Muscle of leg (tissue), 16 donors: ENCODE measurements at places on chromosomes 2 and 18. TPM values are rescaled to one million over a fixed set of nuclear protein-coding genes. Genes with fewer than 3 reads are reported as not detected.

GRCh38 chr2:102021779-102022178 lies 30.0 kb downstream of the IL1R2 start:
- H3K36me3 ChIP-seq = no peaks in the 10 kb centered on the region
- H3K27me3 ChIP-seq = no peaks in the 10 kb centered on the region
- H3K4me1 ChIP-seq = peaks cover 16% of the 10 kb centered on the region

- no peaks in the 10 kb centered on the region for H3K4me1 ChIP-seq
- H3K36me3 ChIP-seq = no peaks in the 10 kb centered on the region
- no peak overlapping the region for H3K4me3 ChIP-seq
- no peaks in the 10 kb centered on the region for H3K27me3 ChIP-seq
- no peak overlapping the region for H3K27ac ChIP-seq
- no peak for DNase-seq
Observed at GRCh38 chr2:128058114-128058513, 30.3 kb upstream of the SAP130 start.

The MALL gene
- total RNA-seq = 6.3 TPM

DNA sequence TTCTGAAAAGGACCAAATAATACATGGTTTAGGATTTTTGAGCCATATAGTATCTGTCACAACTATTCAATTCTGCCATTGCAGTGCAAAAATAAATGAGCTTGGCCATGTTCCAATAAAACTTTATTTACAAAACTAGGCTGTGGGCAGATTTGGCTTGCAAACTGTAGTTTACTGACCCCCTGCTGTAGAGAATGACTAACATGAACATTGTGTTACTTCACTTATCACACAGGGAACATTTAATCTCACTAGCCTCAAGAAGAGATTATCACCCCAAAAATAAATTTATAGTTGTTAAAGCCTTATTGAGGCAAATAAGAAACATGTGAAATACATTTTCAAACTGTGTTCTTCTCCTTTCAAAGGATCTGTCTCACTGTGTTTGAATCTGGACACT lies 766.2 kb downstream of the MBD2 start:
- H3K4me3 ChIP-seq = no peak overlapping the region
- no peaks in the 10 kb centered on the region for H3K4me1 ChIP-seq
- H3K27me3 ChIP-seq = no peaks in the 10 kb centered on the region
- DNase-seq = no peak
- H3K27ac ChIP-seq = no peak overlapping the region

- H3K36me3 ChIP-seq = no peaks in the 10 kb centered on the region
- DNase-seq = no peak
- no peak overlapping the region for H3K4me3 ChIP-seq
- H3K27me3 ChIP-seq = no peaks in the 10 kb centered on the region
- no peak overlapping the region for H3K27ac ChIP-seq
Observed at GRCh38 chr2:162458240-162458639, 114.3 kb downstream of the GCA start.

The SERPINB7 gene
- not detected for total RNA-seq

DNA sequence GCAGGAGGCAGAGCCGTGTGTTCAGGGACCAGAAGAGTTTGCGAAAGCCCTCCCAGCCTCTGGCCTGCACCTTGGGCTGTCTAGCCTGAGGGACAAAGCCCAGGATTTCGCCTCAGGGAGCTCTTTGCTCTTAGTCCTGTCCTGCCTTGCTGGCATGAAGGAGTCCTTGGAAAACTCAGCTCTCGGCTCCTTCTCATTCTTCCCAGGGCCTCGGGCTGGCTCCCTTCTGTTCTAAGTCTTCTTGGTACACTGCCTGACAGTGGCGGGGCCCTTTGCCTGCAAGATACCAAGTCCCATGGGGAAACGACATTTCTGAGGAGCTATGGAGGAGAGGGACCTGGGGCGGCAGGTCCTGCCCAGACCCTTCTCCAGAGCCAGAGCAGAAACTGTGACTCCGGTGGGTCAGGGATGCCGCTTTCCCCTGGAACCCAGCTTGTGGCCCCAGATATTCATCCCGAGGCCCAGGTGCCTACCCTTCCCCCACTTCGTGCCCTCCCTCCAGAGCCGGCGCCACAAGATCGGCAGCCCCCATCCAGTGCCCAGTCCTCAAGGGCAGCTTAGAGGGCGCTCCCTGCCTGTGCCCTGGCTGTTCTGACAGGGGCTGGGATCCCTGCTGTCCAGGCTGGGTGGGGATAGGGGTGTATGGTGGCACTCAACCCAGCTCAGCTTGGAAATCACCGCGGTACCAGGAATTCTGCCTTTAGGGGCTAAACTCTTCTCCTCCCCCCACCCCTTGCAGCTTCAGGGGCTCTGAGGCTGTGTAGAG lies 5.5 kb upstream of the CYP26B1 start:
- H3K27ac ChIP-seq = no peak overlapping the region
- H3K36me3 ChIP-seq = no peaks in the 10 kb centered on the region
- no peak overlapping the region for H3K4me3 ChIP-seq
- DNase-seq = no peak

- DNase-seq = no peak
- no peaks in the 10 kb centered on the region for H3K4me1 ChIP-seq
- H3K27ac ChIP-seq = no peak overlapping the region
- H3K36me3 ChIP-seq = no peaks in the 10 kb centered on the region
- no peak overlapping the region for H3K4me3 ChIP-seq
- no peaks in the 10 kb centered on the region for H3K27me3 ChIP-seq
Observed at GRCh38 chr18:37161491-37161890, 332.6 kb downstream of the KIAA1328 start.

The PUS10 gene
- total RNA-seq = 6.4 TPM

GRCh38 chr2:63194175-63194574 lies 143.5 kb downstream of the OTX1 start:
- no peak overlapping the region for H3K27ac ChIP-seq
- no peaks in the 10 kb centered on the region for H3K27me3 ChIP-seq
- no peaks in the 10 kb centered on the region for H3K36me3 ChIP-seq

The CHRNA1 gene
- 94.9 TPM for total RNA-seq

DNA sequence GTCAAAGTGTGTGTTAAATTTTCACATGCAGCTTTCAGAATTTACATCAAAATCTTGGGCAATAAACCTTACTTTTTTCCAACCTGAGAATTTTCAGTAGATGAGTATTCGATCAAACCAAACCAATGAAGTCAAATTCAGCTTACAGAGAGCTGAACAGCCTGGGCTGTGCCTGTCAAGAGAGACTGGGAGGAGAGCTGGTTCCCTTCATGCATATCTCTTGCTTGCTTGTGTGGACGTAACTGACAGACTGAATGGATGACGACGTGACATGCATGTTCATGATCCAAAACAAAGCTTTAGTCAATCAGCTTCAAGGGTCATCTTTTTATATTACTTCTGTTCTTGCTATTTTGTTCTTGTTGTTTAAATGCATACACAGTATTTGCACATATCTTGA lies 145.2 kb downstream of the GALNT3 start:
- no peaks in the 10 kb centered on the region for H3K36me3 ChIP-seq
- no peaks in the 10 kb centered on the region for H3K27me3 ChIP-seq
- no peak for DNase-seq
- H3K27ac ChIP-seq = no peak overlapping the region
- H3K4me3 ChIP-seq = no peak overlapping the region
- H3K4me1 ChIP-seq = peaks cover 5% of the 10 kb centered on the region

DNA sequence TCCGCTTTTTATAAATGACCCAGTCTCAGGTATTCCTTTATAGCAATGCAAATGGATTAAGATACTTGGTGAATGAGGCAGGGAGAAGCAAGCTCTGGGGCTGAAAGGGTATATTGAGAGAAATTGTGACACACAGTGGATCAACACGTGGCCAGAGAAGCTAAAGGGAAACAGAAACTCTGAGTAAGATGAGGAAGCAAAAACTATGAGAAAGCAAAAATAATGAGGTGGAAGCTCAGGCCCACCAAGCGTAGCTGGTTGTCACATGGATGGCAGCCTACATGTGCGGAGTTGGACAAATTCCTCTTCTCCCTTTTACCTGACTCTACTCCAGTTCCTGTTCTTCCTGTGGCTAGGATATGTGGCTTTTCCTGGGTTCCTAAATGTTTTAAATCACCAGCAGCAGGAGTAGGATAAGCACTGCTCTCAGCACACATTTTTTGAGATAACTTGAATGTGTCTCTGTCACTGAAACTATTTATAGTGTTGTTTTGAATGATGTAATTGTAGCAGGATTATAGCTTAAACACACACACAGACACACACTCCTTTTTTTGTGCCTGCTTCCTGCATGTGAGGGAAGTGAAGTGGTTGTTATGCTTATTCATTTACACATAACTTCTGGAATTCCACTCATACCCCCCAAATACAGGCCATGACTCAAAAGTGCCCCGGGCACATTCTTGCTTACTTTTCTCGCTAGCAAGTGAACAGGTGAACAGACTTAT lies 30.1 kb upstream of the EPC2 start:
- peak; percentile 61 for DNase-seq
- no peaks in the 10 kb centered on the region for H3K27me3 ChIP-seq
- H3K27ac ChIP-seq = peak overlapping the region; percentile 72
- peaks cover 13% of the 10 kb centered on the region for H3K4me1 ChIP-seq
- H3K36me3 ChIP-seq = no peaks in the 10 kb centered on the region

- no peak overlapping the region for H3K4me3 ChIP-seq
Observed at GRCh38 chr2:238924796-238925195, 76.9 kb downstream of the TWIST2 start.

DNA sequence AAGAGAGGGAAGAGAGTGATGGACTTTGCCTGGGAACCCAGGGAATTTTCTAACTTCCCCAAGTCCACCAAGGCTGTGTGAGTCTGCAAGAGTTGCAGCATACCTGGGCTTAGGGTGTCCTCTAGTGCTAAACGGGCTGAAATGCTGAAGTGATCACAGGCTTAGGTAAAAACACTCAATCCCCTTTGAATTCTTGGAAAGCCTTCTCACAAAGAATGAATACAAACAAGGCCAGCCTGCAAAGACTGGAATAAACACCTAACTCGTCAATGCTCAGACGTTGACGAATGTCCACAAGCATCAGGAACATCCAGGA lies 30.0 kb upstream of the BMP10 start:
- H3K4me1 ChIP-seq = no peaks in the 10 kb centered on the region
- DNase-seq = no peak
- no peaks in the 10 kb centered on the region for H3K36me3 ChIP-seq
- no peak overlapping the region for H3K27ac ChIP-seq
- no peak overlapping the region for H3K4me3 ChIP-seq
- peaks cover 3% of the 10 kb centered on the region for H3K27me3 ChIP-seq

GRCh38 chr2:204072443-204073324 lies 136.1 kb downstream of the ICOS start:
- no peaks in the 10 kb centered on the region for H3K36me3 ChIP-seq
- H3K4me1 ChIP-seq = no peaks in the 10 kb centered on the region
- no peaks in the 10 kb centered on the region for H3K27me3 ChIP-seq
- DNase-seq = no peak

DNA sequence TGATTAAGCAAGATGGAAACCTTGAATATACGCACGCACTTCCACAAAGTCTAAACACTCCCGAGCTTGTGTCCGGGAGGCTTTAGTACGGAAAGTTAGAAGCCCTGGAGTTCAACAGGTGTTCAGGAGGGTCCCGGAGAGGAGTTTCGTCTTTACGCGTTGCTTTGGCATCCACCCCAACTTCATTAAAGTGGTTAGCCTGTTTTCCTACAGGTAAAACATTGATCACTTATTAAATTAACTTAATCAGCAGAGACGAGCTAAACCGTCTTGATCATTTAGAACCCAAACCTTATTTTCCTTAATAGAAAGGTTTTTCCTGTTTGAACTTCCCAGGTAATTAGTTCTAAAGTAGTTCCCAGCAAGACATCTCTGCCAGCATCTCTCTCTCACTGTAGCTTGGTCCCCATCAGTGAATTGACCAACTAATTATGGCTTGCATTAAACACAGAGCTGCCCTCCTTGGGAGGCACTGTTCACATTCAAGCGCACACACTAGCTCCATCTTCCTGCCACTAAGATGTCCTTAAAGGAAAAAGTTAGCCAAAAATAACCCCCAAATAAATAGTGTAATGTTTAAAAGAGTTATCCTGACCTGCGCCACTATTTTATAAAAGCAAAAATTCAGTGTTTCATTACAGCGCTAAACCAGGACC lies 1.4 kb downstream of the NPAS2 start:
- H3K27ac ChIP-seq = no peak overlapping the region
- H3K4me1 ChIP-seq = peaks cover 23% of the 10 kb centered on the region
- H3K27me3 ChIP-seq = peaks cover 25% of the 10 kb centered on the region
- H3K36me3 ChIP-seq = no peaks in the 10 kb centered on the region

DNA sequence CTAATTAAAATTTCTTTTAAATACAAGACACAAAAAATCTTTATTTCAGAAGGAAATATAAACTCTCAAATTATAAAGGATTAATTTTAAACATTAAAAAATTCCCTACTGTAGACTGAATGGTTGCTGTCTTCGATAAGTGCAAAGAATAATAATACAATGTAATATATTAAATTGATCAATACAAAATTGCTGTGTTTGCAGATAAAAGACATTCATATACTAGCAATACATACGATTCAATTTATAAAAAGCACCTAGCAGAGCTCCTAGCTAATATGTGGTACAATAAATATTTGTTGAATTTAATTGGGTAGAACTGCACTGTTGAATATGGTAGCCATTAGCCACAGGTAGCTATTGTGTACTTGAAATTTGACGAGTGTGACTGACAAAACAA lies 6.6 kb downstream of the ZSWIM2 start:
- DNase-seq = no peak
- H3K4me3 ChIP-seq = no peak overlapping the region
- H3K4me1 ChIP-seq = no peaks in the 10 kb centered on the region
- no peaks in the 10 kb centered on the region for H3K36me3 ChIP-seq
- H3K27ac ChIP-seq = no peak overlapping the region

- H3K4me1 ChIP-seq = peaks cover 14% of the 10 kb centered on the region
- H3K4me3 ChIP-seq = no peak overlapping the region
- peaks cover 2% of the 10 kb centered on the region for H3K27me3 ChIP-seq
- H3K36me3 ChIP-seq = no peaks in the 10 kb centered on the region
Observed at GRCh38 chr2:227402321-227402720, 14.6 kb upstream of the SCYGR1 start.

The TWIST2 gene
- total RNA-seq = 13.6 TPM

DNA sequence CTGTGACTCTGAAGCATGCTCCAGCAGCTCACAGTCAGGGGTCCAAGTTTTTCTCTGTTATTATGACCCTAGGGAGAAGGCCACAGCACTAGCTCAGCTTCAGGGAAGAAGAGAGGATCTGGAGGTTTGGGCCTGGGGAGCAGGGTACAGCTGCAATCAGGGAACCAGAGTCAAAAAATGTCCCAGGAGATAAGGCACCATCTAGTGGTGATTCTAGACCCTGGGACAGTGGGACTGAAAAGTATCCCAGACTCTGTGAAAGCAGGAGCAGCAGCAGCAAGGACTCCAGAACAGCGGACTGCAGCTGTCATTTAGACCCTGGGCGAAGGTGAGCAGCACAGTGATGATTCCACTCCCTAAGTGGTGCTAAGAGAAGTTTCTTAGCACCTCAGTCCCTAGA lies 278.4 kb upstream of the DDX18 start:
- H3K27ac ChIP-seq = no peak overlapping the region
- H3K27me3 ChIP-seq = no peaks in the 10 kb centered on the region
- peak; percentile 15 for DNase-seq
- H3K4me1 ChIP-seq = no peaks in the 10 kb centered on the region
- no peak overlapping the region for H3K4me3 ChIP-seq
- H3K36me3 ChIP-seq = no peaks in the 10 kb centered on the region
